KBM-7 (cell line): ENCODE measurements at places on chromosomes 16 and 17.

DNA sequence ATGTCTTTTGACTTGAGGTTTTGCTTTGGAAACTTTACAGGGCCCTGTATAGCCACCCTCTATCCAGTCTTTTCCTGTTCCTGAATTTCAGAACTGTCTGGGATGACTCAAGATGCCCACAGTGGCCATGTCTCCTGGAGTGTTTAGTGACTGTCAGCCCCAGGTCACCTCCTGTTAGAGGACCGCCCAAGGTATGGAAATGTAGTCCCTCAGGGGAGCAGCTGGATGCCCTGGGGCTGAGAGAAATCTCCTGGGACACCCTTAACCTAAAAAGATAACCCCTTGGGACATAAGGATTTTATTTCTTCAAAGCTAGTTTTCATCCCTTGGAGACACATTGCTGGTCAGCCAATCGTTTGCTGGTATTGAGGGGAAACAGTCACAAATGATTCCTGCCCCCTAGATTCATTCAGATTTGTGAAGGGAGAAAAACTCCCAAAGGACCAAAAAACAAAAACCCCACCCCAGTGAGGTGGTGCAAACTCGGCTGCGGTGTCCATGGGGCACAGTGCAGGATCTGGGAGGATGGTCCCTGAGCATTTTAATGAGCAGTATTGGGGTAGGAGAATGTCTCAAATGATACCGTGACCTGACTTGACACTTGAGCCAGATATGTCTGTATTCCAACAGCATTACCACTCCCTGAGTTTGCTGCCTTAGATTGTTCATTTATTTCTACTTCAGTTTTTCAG is 1.7 kb downstream of the ZNF267 start:
- no peak for DNase-seq

DNA sequence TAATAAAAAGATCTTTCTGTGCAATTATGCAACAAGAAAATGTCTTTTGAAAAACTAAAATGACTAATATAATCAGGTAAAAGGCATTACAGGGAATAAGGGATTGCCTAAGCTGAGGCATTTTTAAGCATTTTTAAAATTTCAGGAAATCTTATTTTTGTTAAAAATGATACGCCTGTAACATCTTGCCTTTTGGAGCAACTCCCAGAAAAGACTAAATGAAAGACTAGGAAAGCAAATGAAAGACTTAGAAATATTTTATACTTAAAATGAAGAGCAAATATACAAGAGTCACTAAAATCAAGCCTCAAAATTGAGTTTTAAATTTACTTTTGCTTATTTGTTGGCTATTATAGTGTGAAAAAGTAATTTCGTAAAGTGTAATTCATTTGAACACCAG is 55.8 kb downstream of the DUSP14 start:
- no peak for DNase-seq

DNA sequence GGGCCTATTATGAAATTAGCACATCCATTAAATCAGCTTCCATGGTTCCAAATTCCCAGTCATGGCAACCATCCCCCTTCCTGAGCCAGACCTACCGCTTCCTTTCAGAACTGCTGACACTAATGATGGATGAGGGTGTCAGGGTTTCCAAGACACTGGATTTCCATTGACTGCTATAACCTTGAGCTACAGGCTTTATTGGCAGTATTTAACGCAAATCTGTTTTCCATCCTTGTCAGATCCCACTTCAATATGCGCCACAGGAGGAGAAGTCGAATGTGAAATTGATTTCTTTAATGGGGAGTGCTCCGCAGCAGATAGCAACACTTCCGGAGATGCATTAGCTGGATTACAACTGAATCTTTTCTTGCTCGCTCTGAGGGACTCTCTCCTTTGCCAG is 197.1 kb downstream of the HS3ST4 start:
- DNase-seq = no peak

DNA sequence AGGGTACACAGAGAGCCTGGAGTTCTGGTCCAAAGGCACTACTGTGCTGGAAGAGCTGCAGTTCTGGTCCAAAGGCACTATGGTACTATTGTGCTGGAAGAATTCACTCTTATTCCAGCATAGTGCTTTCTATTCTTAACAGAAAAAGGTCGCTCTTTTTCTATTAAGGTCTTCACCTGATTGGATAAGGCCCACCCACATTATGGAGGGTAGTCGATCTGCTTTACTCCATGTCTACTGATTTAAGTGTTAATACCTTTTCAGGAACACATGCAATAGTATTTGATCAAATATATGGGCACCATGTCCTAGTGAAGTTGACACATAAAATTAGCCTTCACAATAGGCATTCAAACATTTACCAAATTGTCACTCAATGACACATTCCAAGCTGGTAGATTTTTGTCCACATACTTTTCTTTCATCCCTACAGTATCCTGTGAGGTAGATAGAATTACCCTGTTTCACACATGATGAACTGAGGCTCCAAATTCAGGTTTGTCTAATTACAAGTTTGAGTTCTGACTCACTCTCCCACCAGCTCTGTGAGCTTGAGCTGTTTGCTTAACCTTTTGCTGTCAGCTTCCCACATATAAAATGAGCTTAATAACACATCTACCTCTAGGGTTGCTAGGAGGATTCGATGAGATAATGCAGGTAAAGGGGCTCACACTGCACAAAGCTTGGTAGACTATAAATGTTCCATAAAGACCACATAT is 129.9 kb downstream of the AIPL1 start:
- DNase-seq = no peak

DNA sequence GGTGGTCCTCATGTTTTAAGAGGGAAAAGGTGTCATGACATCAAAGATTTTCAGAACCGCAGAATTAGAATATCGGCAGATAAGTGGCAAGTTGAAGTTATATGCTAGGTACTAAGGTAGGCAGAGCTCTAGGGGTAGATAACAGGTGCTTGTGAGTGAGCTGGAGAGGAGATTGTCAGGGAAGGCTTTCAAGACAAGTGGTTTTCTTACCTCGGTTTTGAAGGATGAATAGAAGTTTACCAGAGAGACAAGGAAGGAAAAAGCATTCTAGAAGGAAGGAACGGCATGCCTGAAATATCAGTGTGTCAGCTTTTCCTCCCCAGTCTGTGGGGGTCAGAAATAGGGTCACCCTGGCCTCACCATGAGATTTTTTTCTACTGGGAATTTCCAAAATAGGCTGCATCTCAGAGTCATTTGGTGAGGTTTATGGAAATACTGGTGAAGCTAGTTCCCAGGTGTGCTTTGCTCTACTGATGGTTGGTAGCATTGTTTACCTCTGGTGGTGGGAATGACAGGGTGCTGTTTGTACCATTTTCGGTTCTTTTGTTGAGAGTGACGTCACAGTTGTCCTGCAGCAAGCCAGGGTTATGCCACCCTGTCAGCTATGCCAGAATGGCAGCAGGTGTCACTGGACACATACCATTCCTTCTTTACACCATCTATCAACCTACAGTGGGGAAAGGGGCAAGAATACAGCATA is 112.5 kb downstream of the MSI2 start:
- no peak for DNase-seq

GRCh38 chr17:39756380-39757079 is 18.8 kb downstream of the GRB7 start:
- no peak for DNase-seq

DNA sequence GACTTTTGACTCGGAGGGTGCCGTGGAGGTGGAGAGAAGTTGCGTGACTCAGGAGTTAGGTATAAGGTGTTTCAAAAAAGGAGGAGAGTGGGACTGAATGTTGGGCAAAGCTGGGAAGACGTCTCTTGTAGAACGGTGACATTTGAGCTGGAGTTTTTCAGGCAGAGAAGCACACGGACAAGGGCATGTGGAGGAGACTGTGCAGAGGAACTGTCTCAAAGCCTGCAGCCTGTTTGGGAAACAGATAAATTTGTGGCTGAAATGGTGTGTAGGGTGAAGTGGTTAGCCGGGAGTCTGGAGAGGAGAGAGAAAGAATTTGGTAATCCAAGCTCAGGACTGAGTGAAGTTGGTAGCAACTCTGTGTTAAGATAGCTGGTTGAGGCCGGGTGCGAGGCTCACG is 9.8 kb downstream of the USP10 start:
- DNase-seq = no peak

GRCh38 chr17:49114703-49115102 is 17.9 kb upstream of the B4GALNT2 start:
- DNase-seq = no peak

GRCh38 chr16:89921702-89922476 is 1.3 kb upstream of the TUBB3 start:
- DNase-seq = peak; percentile 58

GRCh38 chr17:50689956-50690886 is 17.5 kb downstream of the ANKRD40 start:
- DNase-seq = no peak

DNA sequence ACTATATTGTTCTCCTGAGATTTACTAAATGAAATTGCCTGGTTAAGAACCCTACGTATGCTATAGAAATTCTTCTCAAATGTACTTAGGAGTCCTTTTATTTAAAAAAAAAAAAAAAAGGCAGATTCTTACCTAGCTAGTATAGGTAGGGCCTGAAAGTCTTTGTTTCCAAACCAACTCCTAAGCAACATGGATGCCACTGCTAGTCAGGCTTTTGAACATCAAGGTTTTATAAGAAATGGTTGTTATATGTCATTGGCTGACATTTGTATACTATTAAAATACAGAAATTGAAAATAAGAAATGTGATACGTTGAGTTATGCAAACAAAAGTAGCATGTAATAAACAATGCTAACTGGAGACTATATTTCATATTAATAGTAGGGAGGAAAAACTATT is 1.2 kb downstream of the EVI2A start:
- DNase-seq = no peak

GRCh38 chr17:74529243-74529642 is 2.0 kb downstream of the CD300LB start:
- no peak for DNase-seq

DNA sequence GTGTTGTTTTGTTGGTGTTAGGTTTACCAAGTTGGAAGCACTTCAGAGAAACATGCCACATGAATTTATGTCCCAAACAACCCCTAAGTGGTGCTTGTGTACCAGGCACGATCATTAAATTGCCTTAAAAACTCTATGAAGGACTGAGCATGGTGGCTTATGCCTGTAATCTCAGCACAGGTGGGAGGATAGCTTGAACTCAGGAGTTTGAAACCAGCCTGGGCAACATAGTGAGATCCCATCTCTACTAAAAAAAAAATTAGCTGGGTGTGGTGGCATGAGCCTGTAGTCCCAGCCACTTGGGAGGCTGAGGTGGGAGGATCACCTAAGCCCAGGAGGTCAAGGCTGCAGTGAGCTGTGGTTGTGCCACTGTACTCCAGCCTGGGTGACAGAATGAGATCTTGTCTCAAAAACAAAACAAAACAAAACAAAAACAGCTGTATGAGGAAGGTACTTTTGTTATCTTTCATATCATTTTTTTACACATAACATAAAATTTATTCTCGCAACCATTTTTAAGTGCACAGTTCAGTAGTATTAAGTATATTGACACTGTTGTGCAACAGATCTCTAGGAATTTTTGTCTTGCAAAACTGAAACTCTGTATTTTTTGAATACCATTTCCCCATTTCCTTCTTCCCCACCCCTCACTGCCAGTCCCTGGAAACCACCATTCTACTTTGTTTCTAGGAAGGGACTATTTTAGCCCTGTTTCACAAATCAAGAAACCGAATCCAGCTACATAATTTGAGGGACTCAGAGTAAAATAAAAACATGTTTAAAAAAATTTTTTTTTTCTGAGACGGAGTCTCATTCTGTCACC is 14.3 kb upstream of the RBBP6 start:
- DNase-seq = peak; percentile 45

DNA sequence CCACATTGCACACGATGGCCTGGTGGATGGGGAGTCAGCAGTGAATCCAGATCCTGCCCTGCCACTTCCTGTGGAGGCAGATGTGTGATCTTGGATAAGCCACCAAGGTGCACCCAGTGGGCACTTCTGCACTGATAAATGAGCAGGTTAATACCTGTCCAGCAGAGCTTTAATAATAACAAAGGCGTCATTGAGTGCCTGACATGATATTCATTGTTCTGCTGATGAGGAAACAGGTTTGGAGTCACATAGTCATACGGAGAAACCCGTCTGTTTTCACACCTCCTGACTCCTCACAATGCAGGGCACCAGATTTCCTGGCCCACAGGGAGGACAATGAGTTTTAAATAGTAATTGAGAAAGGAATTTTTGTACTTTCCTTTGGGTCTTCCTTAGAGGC is 324.6 kb upstream of the CDH5 start:
- no peak for DNase-seq

DNA sequence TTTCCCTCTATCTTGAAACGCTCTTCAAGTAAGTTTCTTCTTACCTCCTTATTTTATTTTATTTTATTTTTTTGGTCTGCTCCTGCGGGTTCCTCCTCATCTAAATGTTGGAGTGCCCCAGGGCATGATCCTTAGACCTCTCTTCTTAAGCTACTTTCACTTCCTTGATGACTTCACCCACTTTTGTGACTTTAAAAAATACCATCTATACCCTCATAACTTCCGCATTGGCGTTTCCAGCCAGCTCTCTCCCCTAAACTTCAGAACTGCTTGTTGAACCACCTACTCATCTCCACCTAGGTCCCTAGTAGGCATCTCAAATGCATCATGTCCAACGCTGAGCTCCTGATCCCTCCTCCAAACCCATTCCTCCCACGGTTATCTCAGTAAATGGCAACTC is 51.4 kb upstream of the NFAT5 start:
- DNase-seq = no peak

DNA sequence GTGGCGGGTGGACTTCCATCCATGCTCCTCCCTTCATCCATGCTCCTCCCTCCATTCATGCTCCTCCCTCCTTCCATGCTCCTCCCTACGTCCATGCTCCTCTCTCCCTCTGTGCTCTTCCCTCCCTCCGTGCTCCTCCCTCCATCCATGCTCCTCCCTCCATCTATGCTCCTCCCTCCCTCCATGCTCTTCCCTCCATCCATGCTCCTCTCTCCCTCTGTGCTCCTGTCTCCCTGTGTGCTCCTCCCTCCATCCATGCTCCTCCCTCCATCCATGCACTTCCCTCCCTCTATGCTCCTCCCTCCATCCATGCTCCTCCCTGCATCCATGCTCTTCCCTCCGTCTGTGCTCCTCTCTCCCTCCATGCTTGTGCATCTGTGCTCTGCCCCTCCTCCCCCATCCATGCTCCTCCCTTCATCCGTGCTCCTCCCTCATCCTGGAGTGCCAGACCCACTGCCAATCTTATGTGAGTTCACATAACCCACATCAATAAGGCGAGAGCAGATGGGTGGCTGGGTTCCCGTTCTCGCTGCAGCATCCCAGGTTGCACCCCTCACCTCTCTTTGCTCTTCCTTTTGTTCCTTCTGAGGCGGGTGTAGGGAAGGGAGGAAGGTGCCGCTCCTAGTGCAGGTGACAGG is 22.8 kb downstream of the KSR1 start:
- DNase-seq = no peak

- no peak for DNase-seq
Observed at GRCh38 chr16:90015586-90016338, 3.5 kb downstream of the DBNDD1 start.

GRCh38 chr16:87782033-87782432 is 16.2 kb upstream of the KLHDC4 start:
- no peak for DNase-seq

DNA sequence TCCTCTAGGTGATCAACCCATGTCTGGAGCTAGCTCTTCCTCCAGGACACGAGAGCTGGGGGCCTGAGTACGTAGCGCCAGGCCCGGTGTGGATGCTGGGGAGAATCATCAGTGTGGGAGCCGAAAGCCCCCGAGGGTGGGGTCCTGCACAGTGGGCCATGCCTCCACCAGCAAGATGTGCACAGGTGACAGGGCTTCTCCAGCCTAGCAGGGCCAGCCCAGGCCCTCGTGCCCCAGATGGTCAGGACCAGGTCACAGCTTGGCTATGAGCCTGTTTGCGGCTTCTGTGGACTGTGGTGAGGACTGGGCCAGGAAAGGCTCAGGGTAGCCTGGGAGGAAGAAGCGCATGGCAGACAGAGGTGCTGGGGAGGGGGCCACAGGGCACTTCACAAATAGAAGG is 7.8 kb downstream of the MPG start:
- no peak for DNase-seq

GRCh38 chr16:70375636-70376611 is 29.2 kb downstream of the DDX19A start:
- no peak for DNase-seq
